Neural cell (in vitro differentiated cells): ENCODE measurements at places on chromosomes 3 and 15. TPM values are rescaled to one million over a fixed set of nuclear protein-coding genes. Genes with fewer than 3 reads are reported as not detected.

The RBPMS2 gene
- not detected in 2 replicates for polyA plus RNA-seq

The EPHB3 gene
- 4.3 and 5.9 TPM in 2 replicates for polyA plus RNA-seq

The PLEKHO2 gene
- polyA plus RNA-seq: 0.88 and 1.3 TPM in 2 replicates

The CHDH gene
- 0.06 and 0.17 TPM in 2 replicates for polyA plus RNA-seq

The TMEM266 gene
- polyA plus RNA-seq: 17.6 and 21.5 TPM in 2 replicates

The GHSR gene
- polyA plus RNA-seq: not detected in 2 replicates

The ZNF80 gene
- 0.17 TPM in 1 of 2 replicates, not detected in the other for polyA plus RNA-seq

The NR2E3 gene
- polyA plus RNA-seq: not detected in 2 replicates

The PLA2G4B gene
- polyA plus RNA-seq: 11.3 and 26.2 TPM in 2 replicates

The HYAL1 gene
- polyA plus RNA-seq: 2.2 and 4.7 TPM in 2 replicates

The WDR93 gene
- 0.41 TPM in 1 of 2 replicates, not detected in the other for polyA plus RNA-seq

The SPTSSB gene
- polyA plus RNA-seq: 0.64 and 0.71 TPM in 2 replicates

The NPAP1 gene
- polyA plus RNA-seq: 0.10 and 0.40 TPM in 2 replicates

The MED12L gene
- 28.5 and 35.5 TPM in 2 replicates for polyA plus RNA-seq

The ADIPOQ gene
- polyA plus RNA-seq: not detected in 2 replicates

The UCN2 gene
- 0.68 and 2.0 TPM in 2 replicates for polyA plus RNA-seq

The MESD gene
- 14.9 and 16.3 TPM in 2 replicates for polyA plus RNA-seq

The BUB1B gene
- polyA plus RNA-seq: 39.3 and 50.0 TPM in 2 replicates

The THAP10 gene
- polyA plus RNA-seq: 6.6 and 7.2 TPM in 2 replicates

The STXBP5L gene
- polyA plus RNA-seq: 7.6 and 9.3 TPM in 2 replicates

The GRAMD2A gene
- 1.9 and 3.2 TPM in 2 replicates for polyA plus RNA-seq

The IQCF6 gene
- not detected in 2 replicates for polyA plus RNA-seq

The TTLL13 gene
- polyA plus RNA-seq: 0.33 TPM in 1 of 2 replicates, not detected in the other

The CFAP92 gene
- 0.69 and 1.6 TPM in 2 replicates for polyA plus RNA-seq

The MNS1 gene
- polyA plus RNA-seq: not detected in 2 replicates

The RTP1 gene
- 2.0 and 2.3 TPM in 2 replicates for polyA plus RNA-seq

The FOXB1 gene
- polyA plus RNA-seq: not detected in 2 replicates

The VEPH1 gene
- polyA plus RNA-seq: 0.22 and 0.89 TPM in 2 replicates

The POLQ gene
- polyA plus RNA-seq: 0.10 and 0.16 TPM in 2 replicates

The SLC22A13 gene
- 0.16 TPM in 1 of 2 replicates, not detected in the other for polyA plus RNA-seq

The TRANK1 gene
- 11.6 and 15.5 TPM in 2 replicates for polyA plus RNA-seq

The CCR4 gene
- polyA plus RNA-seq: not detected in 2 replicates

The TMEM40 gene
- polyA plus RNA-seq: not detected in 2 replicates
